Astrocyte (in vitro differentiated cells and primary cell): ENCODE measurements at places on chromosomes 2 and 18. TPM values are rescaled to one million over a fixed set of nuclear protein-coding genes. Genes with fewer than 3 reads are reported as not detected.

DNA sequence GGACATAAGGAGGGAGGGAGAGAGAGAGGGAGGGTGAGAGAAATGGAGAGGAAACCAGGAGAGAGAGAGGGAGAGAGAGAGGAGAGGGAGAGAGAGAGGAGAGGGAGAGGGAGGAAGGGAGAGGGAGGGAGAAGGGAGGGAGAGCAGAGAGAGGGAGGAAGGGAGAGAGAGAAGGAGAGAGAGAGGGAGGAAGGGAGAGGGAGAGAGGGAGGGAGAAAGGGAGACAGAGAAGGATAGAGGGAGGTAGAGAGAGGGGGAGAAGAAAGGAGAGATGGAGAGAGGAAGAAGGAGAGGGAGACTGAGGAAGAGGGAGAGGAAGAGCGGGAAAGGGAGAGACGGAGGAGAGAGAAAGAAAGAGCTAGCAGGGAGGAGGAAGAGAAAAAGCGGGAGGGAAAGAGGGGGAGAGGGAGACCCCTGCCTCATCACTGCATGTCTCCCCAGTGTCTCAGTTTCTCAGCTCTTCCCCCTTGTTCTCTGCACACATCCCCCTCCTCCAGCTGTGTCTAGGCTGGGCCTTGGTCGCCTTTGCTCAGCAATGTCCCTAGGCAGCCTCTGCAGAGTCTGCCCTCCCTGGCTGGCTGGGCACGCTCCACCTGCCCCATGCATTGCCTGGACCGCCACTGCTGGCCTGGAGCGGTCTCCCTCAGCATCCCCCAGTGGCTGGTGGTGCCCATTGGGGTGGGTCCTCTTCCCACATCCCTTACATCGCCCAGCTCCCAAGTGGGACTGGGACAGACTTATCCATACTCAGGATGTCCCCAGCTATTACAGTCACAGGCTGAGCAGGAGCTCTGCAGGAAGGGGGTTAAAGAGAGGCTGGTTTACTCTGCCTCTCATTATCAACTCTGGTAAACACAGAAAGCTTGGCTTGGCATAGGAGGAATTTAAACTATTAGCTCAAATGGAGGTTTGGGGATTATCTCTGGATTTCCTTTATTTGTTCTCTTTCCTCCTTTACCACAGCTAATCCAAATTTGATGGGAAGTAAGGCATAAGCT lies 85.7 kb upstream of the APCDD1 start:
- no peak for DNase-seq
- H3K27ac ChIP-seq = no peak overlapping the region
- no peaks in the 10 kb centered on the region for H3K27me3 ChIP-seq
- no peak overlapping the region for H3K4me3 ChIP-seq

- H3K36me3 ChIP-seq = no peaks in the 10 kb centered on the region
- H3K27ac ChIP-seq = no peak overlapping the region
- H3K4me1 ChIP-seq = peaks cover 7% of the 10 kb centered on the region
- peaks cover 13% of the 10 kb centered on the region for H3K27me3 ChIP-seq
- H3K4me3 ChIP-seq = no peak overlapping the region
Measured at GRCh38 chr2:71224935-71225334, 2.0 kb downstream of the PAIP2B start.

DNA sequence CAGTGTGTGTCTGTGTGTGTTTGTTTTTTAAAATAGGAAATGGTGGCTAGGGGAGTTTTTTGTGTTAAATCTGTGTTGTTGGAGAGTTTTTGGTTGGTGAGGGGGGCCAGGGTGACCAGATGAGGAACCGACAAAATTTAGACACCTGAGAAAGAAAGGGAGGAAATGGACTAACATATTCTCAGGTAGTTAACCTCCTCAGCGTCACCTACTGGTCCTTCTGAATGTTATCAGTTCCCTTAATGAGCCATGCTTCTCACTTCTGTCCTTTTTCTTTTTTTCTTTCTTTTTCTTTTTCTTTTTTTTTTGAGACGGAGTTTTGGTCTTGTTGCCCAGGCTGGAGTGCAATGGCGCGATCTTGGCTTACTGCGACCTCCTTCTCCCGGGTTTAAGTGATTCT lies 107.0 kb downstream of the FMNL2 start:
- H3K27me3 ChIP-seq = no peaks in the 10 kb centered on the region
- no peak for DNase-seq
- peaks cover 17% of the 10 kb centered on the region for H3K4me1 ChIP-seq
- H3K27ac ChIP-seq = no peak overlapping the region

GRCh38 chr2:39849064-39849463 lies 70.0 kb upstream of the THUMPD2 start:
- H3K27ac ChIP-seq = no peak overlapping the region
- no peak overlapping the region for H3K4me3 ChIP-seq
- peak; percentile 15 for DNase-seq
- H3K27me3 ChIP-seq = no peaks in the 10 kb centered on the region
- H3K36me3 ChIP-seq = no peaks in the 10 kb centered on the region

DNA sequence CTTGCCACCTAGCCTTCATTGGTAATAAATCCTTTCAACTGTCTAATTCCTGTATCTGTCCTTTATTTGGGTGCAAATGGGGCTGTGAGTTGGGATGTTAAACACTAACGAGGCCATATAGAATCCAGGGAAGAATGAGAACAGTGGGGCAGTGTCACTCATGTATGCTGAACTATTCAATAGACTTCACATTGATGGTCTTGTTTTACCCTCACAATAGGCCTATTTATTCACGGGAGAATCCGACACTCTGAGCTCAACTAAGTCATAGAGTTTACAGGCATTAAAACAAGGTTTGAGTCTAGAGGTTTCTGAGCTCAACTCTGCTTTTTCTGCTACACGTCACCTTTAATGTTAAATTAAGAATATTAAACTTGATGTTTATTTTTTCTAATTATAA lies 421.6 kb downstream of the SOX11 start:
- no peaks in the 10 kb centered on the region for H3K36me3 ChIP-seq
- no peaks in the 10 kb centered on the region for H3K4me1 ChIP-seq
- H3K27me3 ChIP-seq = no peaks in the 10 kb centered on the region

- H3K27me3 ChIP-seq = no peaks in the 10 kb centered on the region
- H3K36me3 ChIP-seq = no peaks in the 10 kb centered on the region
- no peak for DNase-seq
- no peak overlapping the region for H3K4me3 ChIP-seq
- no peak overlapping the region for H3K27ac ChIP-seq
Measured at GRCh38 chr2:131584940-131585339, 57.3 kb downstream of the CCDC74A start.

GRCh38 chr2:156841321-156841720 lies 405.1 kb downstream of the GPD2 start:
- no peaks in the 10 kb centered on the region for H3K4me1 ChIP-seq
- no peak for DNase-seq
- no peaks in the 10 kb centered on the region for H3K36me3 ChIP-seq
- no peak overlapping the region for H3K4me3 ChIP-seq
- no peaks in the 10 kb centered on the region for H3K27me3 ChIP-seq

RNASEH1 gene
- total RNA-seq = 32.6 and 35.5 TPM in 2 replicates

STK16 gene
- 19.1 and 20.6 TPM in 2 replicates for total RNA-seq

MTIF2 gene
- total RNA-seq = 23.1 and 25.2 TPM in 2 replicates

UPP2 gene
- not detected in 2 replicates for total RNA-seq
